ENCODE measurements at places on chromosomes 5 and 9.
A peak's percentile ranks its signal among the peaks of the same experiment; 100 is the strongest.

DNA sequence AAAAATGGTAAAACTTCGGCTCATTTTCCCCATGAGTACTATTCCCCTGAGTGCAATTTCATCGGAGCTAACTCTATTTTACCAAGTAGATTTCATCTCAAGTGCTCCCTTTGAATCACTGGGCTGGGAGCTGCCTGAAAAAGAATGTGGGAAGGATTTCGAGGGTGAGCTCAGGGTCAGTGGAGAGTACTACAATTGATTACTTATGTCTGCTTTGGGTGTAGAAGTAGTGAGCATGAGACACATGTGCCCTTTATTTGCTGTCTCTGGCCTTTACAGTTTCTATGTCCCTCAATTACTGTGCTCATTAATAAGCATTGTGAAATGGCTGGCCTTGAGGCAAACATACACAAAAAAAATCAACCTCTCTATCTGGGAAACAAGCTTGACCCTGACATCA is 172.7 kb upstream of the RFX3 start:
- no peak for DNase-seq

DNA sequence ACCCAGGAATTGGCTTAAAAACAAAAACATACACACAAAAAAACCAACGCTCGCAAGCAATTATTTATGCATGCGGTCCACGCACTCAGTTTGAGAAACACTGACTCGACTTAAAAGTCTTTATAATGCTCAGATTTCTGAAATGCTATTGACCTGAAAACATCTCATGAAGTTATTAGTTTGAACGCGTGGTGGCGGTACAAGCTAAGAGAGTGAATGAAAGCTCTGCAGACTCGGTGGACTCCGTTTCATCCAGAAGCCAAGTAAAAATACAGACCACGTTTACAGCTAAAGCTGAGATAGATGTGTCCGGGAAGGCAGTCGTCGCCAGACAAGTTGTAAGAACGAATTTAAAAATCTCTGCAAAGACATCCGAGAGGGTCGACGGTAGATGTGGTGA is at the start of gene PCDHB6:
PCDHB6 (plus strand) TSS at position 246 of the 400 bp plus-strand sequence. CDS start 201 bp downstream, outside the sequence.
- DNase-seq: no peak

DNA sequence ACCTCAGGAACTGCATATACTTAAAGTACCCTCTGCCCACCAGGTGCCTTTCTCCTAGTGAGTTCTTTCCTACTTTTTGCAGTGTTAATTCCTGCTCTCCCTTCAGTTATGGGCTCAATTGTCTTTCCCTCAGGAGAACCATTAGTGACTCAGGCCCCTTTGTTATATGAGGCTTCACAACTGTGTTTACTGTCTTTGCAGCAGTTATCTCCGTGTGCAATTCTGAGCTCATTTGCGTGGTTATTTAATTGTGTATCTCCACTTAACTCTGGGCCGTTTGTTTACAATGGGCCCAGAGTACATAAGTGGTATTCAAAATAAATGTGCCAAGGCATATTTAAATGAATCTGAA is 9.6 kb downstream of the FBXO38 start:
- DNase-seq: peak; percentile 98

- no peak for DNase-seq
Observed at GRCh38 chr5:2302169-2302568, 419.4 kb upstream of the IRX4 start.

DNA sequence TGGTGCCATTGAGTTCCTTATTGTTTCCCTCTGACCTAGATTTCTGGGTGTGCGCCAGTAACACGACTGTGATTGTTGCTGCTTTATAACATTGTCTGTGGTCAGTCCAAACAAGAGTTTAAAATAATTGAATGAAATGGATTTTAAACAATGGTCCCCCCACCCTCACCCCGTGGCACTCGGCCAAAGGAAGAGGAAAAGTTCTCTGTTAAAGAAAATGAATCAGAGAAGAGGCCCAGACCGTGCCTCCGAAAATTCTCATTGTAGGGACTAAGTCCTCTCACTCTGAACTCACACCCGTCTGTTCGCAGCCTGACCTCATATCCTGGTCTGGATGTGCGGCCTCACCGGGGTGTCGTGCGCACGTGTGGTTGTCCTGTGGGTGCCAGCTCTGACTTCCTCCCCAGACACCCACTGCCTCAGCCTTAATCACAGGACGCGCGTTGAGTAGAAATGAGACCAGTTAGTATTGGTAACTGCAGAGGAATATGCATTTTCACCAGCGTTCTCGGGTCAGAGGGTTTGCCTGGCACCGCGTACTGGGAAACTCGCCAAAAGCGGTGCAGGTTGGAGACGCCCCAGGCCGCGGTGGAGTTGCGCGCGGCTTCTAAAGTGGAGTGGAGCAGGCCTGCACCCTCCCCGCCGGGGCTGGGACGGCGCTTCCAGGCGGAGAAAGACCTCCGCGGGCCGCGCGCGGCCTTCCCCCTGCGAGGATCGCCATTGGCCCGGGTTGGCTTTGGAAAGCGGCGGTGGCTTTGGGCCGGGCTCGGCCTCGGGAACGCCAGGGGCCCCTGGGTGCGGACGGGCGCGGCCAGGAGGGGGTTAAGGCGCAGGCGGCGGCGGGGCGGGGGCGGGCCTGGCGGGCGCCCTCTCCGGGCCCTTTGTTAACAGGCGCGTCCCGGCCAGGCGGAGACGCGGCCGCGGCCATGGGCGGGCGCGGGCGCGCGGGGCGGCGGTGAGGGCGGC is at the start of gene ABL1:
ABL1 (plus strand) TSS at position 884 of the 966 bp plus-strand sequence. CDS start 193 bp downstream, outside the sequence.
- DNase-seq: no peak

DNA sequence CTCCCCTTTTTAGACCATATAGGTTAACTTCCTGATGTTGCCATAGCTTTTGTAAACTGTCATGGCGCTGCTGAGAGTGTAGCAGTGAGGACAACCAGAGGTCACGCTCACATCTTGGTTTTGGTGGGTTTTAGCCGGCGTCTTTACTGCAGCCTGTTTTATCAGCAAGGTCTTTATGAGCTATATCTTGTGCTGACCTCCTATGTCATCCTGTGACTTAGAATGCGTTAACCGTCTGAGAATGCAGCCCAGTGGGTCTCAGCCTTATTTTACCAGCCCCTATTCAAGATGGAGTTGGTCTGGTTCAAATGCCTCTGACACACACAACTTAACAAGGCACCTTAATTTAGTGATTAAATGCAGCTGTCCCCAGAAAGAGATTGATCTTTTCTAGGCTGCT is 23.9 kb upstream of the KDM4C start:
- DNase-seq: no peak
